Activated CD4-positive, alpha-beta T cell treated with anti-CD3 and anti-CD28 coated beads, Interleukin-2, amount 10 ng/mL, durations not matched to agents 7 days and 5 days (primary cell): ENCODE measurements at places on chromosomes 1 and 21.

- peak; percentile 28 for DNase-seq
Observed at GRCh38 chr1:93845538-93846205, 33.3 kb downstream of the DNTTIP2 start.

GRCh38 chr1:27672750-27673112, 739 bp upstream of the IFI6 start:
- no peak for DNase-seq

DNA sequence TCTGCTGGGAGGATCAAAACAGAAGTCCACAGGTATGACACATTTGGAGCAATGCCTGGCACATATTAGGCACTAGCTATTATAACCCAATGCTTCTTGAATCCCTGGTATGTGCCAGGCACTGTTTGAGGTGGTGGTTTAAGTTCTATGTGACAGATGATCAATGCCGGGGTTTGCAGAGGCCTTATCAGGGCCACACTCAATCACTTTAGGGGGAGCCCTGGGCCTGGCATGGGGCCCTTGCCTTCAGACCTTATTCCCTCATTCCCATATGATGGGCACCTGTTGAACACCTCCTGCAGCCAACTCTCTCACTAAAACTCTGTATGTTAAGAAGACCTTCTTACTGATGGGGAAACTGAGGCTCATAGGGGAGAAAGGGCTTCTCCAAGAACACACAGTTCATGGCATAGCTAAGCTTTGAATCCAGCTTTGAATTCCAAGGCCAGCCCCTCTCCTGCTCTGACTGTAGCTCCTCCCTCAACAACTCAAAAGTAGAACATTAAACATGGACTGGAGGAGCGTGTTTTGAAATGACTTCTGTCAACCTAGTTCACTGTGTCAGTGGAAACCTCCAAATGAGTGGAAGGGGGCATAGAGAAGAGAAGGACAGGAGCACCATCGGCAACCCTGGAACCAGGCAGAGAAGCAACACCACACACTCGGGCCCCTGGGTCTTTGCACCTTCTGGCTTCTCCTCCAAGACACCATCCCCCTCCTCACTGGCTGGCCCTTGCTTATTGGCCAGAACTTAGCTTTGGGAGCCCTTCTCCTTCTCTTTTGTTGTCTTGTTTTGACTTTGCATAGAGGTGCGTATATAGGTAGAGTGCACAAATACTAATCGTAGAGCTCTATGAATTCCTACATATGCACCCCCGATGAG, 6.6 kb upstream of the IFFO2 start:
- DNase-seq, result no peak

DNA sequence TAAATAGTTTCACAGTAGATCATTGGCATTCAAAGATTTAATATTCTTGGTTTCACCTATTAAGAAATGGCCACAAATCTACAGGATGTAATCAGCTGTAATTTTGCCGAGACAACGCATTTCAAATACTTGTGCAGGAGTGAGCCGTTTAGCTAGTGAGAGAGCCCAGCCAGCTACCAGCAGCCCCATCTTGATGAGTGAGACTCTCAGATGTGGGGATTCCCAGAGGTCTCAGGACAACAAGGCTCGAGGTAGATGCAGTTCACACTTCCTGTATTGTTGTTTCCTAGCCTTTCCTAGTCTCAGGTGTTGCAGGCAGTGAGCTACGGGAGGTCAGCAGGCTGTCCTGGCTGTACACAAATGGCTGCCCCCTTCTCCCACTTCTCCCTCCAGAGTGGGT, 108.6 kb downstream of the PBX1 start:
- DNase-seq, result no peak

GRCh38 chr1:198649232-198649967, 10.6 kb downstream of the PTPRC start:
- DNase-seq, result no peak

DNA sequence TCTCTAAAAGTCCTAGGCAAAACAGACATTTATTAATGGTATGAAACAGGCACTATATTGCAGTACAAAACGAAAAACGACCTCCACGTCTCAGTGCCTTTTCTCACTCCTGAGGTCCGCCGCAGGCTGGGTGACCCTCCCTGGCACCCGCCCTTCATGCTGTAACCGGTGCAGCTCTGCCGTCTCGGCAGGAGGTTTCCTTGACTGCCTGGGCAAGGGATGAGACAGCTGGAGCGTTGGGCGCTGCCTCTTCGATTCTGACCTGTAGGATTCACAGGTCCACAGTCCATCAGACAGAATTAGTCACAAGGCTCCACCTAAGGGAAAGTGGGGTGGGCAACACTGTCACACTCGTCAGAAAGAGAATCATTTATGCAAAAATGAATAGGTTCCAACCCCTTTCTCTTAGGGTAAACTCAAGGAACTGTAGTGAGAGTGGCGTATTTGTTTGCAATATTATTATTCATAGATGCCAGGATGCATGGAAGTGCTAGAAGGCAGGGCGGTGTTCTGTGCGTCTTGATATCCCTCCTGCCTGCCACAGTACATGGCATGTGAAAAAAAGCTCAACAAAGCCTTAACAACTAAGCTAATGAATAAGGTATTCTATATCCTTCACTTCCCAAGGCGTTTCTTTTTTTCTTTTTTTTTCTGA, 23.5 kb upstream of the ZBTB18 start:
- no peak for DNase-seq

GRCh38 chr1:232018231-232019025, 391.8 kb downstream of the DISC1 start:
- DNase-seq, result no peak

GRCh38 chr1:157086299-157086698, 13.3 kb downstream of the ETV3L start:
- DNase-seq, result no peak

- peak; percentile 24 for DNase-seq
Observed at GRCh38 chr1:156623946-156624813, 5.0 kb downstream of the HAPLN2 start.

DNA sequence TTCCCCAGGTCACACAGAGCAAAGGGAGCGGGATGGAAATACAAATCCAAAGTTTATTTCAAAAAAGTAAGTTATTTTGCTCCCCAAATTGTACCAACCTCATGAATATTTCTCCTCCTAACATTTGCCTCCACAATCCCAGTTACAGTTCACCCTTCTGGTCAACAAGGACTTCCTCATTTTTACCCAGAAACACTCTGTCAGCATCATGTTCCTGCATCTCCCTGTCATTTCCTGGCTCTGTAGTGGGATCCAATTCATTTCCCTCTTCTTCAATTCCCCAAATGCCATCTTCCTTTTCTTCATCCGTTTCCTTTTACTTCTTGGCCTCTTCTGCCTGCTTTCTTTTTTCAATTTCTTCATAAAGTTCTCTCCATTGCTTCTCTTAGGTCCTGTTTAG, 32.0 kb upstream of the EPS15 start:
- DNase-seq, result no peak

GRCh38 chr1:6097824-6098223, 52.1 kb downstream of the KCNAB2 start:
- DNase-seq, result no peak

DNA sequence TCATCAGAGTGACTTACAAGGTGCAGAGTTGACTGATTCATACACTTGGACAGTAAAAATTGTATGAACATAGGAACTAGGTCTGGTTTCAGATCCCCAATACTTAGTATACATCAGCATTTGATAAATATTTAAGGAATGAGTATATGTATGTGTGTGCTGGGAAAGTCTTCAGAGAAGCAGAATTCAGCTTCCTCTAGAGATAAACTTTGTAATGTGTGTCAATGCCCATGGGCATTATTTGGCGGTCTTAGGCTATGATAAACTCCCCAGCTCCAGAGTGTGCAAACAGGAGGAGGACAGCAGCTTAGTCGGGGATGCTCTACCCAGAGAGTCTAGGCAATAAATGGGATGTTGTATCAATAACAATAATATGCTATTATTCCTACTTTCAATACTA, 2.9 kb upstream of the CAMK1G start:
- no peak for DNase-seq

GRCh38 chr1:106998431-106999002, 58.0 kb upstream of the PRMT6 start:
- DNase-seq, result no peak

DNA sequence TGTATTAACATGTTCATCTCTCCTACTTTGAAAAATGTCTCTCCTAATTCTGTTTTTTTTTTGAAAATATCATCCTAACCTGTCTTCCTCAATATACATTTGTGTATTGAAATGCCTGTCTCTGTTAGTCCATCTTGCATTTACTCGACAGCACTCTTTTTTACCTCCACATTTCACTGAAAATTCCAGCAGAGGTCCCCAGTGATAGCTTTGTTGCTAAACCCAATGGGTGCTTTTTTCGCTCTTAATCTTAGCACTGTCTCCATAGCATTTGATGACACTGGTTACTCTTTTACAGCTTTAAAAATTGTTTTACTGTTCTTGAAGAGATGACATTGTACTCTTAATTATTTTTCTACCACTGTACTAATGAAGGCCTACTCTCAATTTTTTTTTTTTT, 10.8 kb downstream of the OSBPL9 start:
- DNase-seq, result peak; percentile 19

DNA sequence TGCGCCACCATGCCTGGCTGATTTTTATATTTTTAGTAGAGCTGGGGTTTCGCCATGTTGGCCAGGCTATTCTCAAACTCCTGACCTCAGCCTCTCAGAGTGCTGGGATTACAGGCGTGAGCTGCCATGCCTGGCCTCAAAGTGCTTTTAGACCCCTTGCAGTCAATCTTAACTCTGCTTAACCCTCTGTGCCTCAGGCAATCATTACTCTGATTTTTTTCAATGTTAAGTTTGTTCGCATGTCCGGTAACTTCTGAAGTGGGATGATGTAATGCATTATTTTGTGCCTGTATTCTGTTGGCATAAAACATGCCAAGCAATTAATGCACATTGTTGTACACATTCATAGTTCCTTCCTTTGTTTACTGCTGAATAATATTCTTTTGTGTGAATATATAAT, 18.6 kb downstream of the SMG7 start:
- DNase-seq, result no peak

GRCh38 chr1:155051777-155052398, 772 bp downstream of the ADAM15 start:
- peak; percentile 51 for DNase-seq

GRCh38 chr1:20555758-20556120, 3.4 kb downstream of the FAM43B start:
- no peak for DNase-seq

GRCh38 chr1:22533244-22533895, 29.9 kb upstream of the EPHA8 start:
- no peak for DNase-seq

DNA sequence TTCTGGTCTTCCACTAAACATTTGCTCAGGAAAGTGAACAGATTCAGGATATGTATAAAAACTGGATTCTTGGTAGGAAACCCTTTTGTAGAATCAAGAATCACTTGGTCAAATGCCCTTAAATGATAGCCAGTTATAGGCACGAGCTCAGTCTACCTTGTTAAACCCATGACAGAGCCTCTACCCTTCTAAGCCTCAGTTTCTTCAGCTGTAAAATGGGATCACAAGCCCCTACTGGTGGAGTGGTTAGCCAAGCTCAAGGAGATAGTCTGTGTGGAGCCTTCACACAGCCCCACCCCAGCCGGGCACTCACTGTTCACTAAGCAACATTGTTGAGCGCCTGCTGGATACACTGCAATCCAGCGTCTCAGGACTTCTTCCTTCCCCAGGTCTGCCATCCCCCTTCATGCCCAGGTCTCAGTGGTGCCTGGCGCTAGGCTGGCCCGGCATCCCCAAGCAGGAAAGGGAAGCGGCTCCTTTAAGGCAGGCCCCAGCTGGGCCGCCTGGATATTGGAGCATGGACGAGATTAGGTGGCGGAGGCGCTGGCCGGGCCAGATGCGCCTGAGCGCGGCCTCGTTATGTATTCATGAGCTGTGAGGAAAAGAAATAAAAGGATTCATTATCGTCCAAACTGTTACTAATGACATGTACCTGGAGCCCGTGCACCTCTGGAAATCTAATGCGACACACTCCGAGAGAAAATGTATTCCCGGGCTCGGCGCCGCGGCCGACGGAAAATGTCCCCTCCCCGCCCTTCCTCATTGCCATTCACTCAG, 75.6 kb downstream of the TAS1R2 start:
- DNase-seq, result no peak

DNA sequence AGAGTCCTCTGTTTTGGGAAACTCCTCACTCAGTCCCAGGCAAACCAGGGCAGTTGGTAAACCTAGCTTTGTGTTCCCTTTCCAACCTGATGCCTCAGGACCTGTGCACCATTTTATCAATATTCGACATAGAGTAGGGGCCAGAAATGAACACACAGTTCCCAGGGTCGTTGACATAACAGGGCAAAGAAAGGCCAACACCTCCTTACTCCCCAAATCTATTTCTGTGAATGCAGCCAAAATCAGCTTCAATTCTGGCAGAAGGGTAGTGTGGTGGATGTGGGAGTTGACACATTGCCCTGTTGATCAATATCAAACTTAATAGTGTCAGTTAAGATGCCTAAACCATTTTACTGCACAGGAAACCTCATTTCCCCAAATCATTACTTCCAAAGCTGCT, 104.6 kb upstream of the SPATA6 start:
- no peak for DNase-seq

DNA sequence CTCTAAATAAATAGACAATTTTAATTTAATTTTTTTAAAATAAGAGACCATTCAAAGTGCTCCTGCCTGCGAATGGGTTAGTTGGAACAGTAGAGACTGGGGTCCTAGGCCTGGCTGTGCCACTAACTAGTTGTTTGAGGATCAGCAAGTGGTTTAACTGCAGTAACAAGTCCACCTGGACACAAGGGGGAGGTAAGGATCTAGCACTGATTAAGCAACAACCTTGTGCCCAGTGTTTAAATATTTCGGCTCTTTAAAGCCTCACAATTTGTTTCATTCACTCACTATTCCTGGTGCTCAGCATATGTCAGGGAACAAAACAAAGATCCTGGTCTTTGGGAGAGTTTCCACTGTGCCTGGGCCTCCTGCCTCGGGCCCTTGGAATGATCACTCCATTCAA, 1.6 kb upstream of the AGT start:
- no peak for DNase-seq

GRCh38 chr1:167776616-167777268, 55.0 kb downstream of the MPZL1 start:
- no peak for DNase-seq

GRCh38 chr1:233109096-233109495, 158.7 kb downstream of the NTPCR start:
- DNase-seq, result no peak

GRCh38 chr1:47978486-47978885, 18.7 kb downstream of the TRABD2B start:
- no peak for DNase-seq

DNA sequence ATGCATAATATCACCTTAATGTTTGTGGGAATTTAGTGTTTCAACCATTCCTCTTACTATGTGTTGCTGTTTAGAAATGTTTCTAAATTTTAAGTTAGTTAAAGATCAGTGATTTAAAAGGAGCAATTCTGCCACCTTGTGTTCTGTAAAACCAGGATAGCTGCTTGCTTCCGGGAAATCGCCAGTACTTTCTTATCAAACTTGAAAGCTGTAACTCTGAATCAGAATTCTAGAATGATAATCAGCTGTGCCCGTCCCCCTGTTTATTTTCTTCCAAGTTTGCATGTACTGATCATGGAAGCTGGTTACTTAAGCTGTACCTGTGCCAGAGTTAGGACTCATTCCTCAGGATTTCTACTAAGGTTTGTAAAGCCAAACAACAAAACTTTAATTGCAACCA, 656.4 kb downstream of the LTN1 start:
- DNase-seq, result no peak

GRCh38 chr1:4322881-4323280, 331.5 kb upstream of the AJAP1 start:
- DNase-seq, result no peak
